ENCODE measurements at places on chromosomes 1 and 21. TPM values are rescaled to one million over a fixed set of nuclear protein-coding genes. Genes with fewer than 3 reads are reported as not detected.

ARPC5 gene
- 143 TPM for total RNA-seq

GRCh38 chr1:226814751-226815537 is 55.5 kb upstream of the PSEN2 start:
- DNase-seq: peak; percentile 99

- DNase-seq: no peak
Observed at GRCh38 chr1:30467101-30467500, 256.3 kb downstream of the MATN1 start.

FAM163A gene
- not detected for total RNA-seq

- no peak for DNase-seq
Observed at GRCh38 chr1:151728151-151729054, 7.1 kb downstream of the RIIAD1 start.

SH3BP5L gene
- total RNA-seq: 24.6 TPM

- DNase-seq: no peak
Observed at GRCh38 chr1:229371624-229372023, 28.8 kb upstream of the CCSAP start.

- no peak for DNase-seq
Observed at GRCh38 chr1:191608367-191608766, 549.9 kb upstream of the RGS18 start.

DNA sequence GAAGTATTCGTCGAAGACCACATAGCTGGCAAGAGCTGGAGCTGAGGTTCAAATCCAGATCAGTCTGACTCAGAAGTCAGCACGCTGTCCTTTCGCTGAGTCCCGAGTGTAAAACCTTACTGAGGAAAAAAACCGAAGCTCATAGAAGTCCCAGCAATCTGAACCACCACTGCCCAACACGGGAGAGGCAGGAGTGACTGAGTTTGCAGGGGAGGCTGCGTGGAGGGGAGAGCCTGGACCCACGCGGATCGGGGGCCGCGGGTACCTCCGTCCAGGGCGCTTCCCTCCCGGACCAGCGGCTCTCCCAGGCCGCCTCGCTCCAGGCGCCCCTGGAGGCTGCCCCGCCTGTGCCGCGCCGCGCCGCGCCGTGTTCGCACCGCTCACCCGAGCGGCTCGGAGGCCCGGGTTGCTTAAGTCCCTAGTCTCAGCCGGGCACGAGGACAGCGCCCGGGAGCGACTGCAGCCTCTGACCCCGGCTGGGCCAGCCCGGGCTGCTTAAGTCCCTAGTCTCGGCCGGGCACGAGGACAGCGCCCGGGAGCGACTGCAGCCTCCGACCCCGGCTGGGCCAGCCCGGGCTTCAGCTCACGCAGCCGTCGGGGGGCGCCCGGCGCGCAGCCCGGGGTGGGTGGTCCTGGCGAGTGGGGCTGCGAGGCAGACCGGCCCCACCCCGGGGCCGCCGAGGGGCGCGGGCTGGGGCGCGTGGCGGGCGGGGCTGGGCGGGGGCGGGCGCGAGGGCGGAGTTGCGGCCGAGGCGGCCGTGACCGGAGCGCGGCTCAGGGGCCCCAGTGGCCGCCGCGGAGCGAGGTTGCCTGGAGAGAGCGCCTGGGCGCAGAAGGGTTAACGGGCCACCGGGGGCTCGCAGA is at the start of gene ADAMTSL4:
Gene ADAMTSL4 (plus strand): TSS at position 777 of the 864 bp plus-strand sequence. CDS start 2,881 bp downstream, outside the sequence.
- peak; percentile 71 for DNase-seq

TNFSF4 gene
- 0.23 TPM for total RNA-seq

DNA sequence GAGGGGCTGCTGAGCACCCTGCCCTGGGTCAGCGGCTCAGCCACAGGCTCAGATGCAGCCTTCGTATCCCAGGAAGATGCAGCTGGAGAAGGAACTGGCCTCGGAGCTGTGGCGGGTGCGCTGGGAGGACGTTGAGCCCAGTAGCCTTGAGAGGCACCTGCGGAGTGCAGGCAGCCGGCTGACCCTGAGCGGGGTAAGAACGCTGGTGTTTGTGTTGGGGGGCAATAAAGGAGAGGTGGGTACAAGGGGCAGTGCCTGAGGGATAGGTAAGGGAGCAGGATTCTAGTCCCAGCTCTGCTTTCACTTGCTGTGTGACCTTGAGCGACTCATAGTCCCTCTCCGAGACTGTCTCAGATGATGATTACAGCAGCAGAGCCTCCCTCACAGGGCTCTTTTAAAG is 6.4 kb downstream of the NPR1 start:
- no peak for DNase-seq

- no peak for DNase-seq
Observed at GRCh38 chr1:15023205-15023604, 130.3 kb upstream of the TMEM51 start.

CELA3B gene
- not detected for total RNA-seq

GRCh38 chr1:217484871-217485270 is 146.0 kb downstream of the GPATCH2 start:
- no peak for DNase-seq

LHX8 gene
- total RNA-seq: not detected

GRCh38 chr1:84971957-84972356 is 25.0 kb downstream of the MCOLN2 start:
- no peak for DNase-seq

DNA sequence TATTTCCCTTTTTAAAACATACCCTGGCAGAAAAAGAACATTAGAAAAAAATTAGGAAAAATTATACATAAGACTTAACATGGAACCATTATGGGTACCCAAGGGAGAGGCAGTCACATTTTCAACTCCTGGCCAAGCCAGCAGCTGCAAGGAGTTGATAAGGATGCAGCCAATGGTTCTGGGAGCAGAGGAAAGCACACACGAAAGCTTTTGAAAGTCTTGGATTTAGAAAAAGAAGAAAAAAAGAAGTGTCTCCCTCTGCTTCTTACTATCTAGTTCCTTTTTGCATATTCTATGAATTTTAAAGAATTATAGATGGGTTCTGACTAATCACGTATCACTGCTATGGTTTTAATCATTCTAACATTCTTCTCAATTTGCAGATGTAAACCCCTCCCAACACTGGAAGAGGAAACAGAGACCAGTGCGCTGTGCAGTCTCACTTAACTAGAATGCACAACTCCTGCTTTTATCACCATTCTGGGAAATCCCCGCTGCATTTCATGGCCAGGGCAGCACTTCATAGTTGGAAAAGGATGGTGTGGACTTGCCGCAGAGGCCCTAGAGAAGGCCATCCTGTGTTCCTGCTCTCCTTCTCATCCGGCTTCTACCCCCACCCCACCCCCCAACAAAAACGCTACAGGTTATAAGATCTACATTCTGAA is 2.7 kb upstream of the CD58 start:
- no peak for DNase-seq

DNA sequence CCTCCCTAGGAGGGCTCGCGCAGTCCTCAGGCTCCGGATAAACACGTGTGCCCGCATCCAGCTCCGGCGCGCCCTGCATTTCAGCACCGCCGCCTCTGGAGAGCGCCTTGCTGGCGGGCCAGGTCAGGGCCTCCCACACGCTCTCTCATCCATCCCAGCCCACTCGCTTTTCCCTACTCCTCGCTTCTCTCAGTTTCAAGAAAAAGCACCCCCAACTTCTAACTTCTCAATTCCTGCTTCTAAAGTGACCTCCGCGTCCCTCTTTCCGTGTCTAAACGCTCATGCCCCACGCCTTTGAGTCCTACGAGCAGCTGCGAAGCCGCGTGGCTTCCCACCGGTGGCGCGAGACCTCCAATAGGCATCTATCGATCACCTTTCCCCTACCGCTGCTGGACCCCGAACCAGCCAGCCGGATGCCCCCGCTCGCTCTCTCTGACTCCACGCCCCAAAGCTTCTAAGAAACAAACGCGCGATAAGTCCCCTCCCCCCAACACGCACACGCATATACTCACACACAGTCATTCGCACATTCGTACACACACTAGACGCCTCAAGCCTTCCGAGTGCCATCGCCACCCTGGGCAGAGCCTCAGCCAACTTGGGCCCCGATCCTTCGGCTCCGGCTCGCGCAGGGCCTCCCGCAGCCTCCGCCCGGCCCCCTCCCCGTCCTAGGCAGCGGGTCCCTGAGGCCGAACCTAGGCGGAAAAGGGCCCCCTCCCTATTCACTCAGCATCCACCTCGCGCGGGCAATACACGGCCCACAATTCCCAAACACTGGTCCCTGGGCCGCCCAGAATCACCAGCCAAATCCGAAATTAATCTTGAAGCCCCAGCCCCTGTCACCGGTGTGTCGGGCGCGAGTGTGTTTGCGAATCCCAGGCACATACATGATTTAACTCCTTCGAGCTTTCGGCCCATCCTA is 1.1 kb downstream of the NMNAT2 start:
- no peak for DNase-seq

GRCh38 chr1:175095069-175095468 is 27.4 kb downstream of the TNN start:
- DNase-seq: no peak

KCNK2 gene
- 0.90 TPM for total RNA-seq

DNA sequence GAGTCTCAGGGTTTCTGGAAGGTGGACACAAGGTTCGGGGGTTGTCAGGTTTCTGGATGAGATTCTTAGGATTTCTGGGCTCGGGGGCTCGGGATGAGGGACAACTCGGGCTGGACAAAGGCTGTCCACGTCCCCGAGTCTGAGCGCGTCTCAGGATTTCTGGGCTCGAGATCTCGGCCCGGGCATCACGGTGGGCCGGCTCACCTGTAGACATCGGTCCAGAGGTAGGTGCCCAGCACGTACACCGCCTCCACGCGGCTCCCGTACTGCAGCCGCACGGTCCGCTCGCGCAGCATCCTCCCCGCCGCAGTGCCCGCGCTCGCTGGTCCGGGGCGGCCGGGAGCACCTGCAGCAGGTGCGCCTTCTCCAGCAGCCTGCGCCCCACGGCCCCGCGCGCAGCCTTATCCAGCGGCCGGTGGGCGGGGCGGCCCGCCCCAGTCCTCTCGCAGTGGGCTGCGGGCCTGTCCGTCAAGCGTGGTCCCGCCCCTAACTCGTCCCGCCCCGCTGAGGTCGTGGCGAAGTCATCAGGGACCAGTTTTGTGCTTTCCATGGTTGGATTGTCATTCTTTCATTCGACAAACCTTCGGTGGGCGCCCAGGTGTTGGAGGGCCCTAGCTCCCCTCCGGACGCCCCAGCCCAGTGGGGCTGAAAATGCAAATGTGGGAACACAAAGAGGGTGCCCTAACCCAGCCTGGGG is at the start of gene PADI2:
Gene PADI2 (minus strand): TSS at position 376 of the 697 bp plus-strand sequence. CDS start 80 bp downstream, at position 296.
- peak; percentile 85 for DNase-seq

- DNase-seq: no peak
Observed at GRCh38 chr1:117794073-117794472, 135.3 kb downstream of the GDAP2 start.

DNA sequence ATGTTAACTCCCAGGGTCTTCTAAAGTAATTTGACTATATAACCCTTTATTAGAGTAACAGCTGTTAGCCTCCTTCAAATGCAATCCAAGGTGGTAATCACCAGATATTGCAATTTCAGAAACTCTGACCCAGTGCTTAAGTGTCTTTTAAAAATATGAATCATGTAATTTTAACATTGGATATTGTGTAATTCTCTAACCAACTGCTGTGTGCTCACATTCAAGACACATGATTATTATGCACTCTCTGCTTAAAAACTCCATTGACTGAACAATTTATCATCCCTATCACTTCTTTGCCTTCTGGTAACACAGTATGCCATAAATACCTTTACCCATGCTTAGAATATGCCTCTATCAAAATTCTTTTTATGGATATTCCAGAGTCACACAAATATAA is 537.4 kb upstream of the RGS18 start:
- DNase-seq: no peak

DNA sequence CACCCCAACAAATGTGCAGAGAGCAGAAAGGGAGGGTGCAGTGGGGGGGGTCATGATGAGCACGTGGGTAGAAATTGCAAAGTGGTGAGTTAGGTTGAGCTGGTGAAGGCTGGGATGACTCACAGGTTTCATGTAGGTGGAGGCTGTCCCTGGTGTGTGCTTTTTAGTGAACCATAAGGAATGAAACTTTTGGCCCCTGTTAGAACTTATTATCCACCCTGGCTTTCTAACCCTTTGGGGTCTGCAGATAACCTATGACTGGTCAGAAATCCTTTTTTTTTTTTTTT is 46.9 kb downstream of the DOP1B start:
- DNase-seq: peak; percentile 78

DNA sequence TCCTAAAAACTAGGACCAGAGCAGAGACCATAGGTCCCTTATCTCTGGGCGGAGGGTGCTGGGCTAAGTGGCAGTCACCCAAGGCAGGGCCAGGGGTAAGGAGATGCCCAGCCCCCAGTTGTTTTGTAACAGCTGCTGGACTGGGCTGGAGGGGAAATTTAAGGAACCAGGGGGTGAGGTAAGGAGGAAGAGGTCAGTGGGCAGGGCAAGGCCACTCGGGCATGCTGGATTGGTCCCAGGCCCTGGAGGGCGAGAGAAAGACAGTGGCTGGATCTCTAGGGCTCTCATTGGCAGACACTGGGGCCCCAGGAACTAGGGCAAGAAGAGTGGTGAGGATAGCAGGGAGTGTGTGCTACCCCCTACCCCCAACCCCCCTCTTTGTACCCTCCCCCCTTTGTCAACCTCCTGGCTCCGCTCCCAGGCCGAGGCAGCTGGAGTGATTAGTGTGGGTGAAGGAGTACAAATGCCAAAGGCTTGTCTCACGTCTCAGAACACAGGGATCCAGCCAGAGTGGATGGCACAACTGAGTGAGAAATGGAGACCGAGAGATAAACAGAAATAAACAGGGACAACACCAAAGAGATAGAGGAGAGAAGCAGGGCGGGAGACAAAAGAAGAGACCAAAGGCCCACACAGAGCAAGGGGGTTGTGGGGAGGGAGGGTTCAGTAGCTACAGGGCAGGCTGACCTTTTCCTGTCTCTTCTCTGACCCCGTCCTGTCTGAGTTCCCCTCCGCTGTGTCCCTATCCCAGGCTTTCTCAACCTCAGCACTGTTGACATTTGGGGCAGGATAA is 20.5 kb upstream of the THRAP3 start:
- DNase-seq: peak; percentile 63

NES gene
- 6.8 TPM for total RNA-seq

DNA sequence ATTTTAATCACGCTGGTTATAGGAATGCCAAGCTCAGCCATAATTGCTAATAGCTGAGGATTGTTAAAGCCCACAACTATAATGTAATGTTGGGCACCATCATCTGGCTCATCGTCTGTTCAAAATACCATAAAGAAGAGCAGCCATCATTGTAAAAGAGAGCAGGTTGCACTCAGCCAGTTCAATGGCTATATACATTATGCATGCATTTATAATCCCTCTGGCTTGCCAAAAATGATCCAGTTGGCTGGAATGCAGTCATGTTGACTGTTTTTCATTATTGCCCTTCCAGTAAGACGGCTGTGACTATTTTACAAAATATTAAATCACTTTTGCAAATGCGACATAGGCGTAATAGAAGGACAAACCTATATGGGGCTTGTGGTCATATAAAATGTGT is 85.3 kb downstream of the SPAG17 start:
- DNase-seq: no peak

GRCh38 chr1:60922304-60922703 is 160.1 kb upstream of the NFIA start:
- no peak for DNase-seq

DNA sequence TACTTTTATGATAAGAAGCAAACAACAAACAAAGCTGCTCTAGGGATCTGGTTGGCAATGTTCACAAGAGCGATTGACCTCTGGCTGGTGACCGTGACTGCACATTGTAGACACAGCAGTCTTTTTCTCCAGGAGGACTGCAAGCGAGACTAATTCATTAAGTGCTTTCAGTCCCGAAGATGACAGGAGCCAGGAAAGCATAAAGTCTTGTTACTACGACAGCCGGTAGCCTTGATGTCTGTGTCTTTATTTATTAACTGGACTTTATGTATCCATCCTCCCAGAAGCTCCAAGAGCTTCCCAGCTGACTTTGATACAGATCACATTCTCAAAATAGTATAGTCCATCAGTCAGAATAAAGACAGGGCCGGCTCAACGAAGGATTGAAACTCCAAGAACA is 18.2 kb downstream of the FAM163A start:
- no peak for DNase-seq
